ENCODE measurements at places on chromosomes 11 and 22.

GRCh38 chr22:29716814-29717545, 2.8 kb upstream of the CABP7 start:
- no peak for DNase-seq

DNA sequence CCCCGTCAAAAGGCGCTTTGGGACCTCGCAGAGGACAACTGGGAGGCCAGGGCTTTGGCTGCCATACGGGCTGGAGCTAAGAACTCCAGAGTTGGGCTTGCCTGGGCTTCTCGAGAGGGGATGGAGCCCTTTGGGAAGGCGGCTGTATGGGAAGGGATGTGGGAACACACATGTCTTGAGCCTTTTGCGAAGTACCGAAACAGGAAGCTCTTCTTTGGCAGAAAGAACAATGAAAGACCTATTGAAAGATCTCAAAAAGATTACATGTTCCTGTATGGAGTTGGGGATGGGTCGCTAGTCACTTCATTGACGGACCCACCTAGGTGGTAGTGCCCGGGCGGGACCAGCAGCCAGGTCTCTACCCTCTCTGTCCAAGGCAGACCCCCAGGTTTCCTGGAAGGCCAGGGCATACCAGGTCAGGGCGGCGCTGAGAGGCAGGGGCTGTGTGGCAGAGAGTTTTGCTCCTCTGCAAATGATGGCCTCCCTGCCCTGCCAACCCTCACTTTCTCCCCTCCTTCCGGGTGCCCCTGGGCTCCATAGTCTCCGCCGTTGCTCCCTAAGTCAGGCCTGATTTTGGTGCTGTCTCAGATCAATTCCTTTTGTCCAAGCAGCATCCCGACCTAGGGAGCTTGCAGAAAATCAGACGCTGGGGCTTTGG, 1.0 kb downstream of the ST14 start:
- no peak for DNase-seq

- no peak for DNase-seq
Observed at GRCh38 chr11:25057861-25058260, 561.0 kb downstream of the LUZP2 start.

DNA sequence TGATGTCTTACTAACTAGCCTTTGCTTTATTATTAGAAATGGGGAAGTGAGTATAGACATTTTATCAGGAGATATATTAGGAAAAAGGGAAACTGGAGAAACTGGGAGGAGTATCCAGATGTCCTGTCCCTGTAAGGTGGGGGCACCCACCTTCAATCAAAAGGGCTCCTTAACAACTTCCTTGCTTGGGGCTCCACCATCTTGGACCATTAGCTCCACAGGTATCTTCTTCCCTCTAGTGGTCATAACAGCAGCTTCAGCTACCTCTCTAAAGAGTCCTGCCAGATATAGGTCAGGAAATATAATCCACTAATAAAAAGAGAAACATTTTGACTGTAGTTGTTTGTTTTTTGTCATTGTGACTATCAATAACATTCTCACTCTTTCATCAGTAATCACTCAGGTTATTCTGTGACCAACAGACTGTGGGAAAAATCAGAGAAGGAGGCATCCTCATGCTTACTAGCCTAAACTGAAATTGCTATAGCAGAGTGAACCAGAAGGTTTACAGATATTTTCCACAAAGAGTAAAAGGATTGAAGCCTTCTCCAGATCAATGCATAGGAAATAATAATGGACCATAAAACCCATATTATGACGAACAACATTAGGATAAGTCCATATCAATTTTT, 10.4 kb downstream of the OR51B4 start:
- DNase-seq: no peak

All from T-helper 2 cell (primary cell).